ENCODE measurements at places on chromosomes 5 and 9.

DNA sequence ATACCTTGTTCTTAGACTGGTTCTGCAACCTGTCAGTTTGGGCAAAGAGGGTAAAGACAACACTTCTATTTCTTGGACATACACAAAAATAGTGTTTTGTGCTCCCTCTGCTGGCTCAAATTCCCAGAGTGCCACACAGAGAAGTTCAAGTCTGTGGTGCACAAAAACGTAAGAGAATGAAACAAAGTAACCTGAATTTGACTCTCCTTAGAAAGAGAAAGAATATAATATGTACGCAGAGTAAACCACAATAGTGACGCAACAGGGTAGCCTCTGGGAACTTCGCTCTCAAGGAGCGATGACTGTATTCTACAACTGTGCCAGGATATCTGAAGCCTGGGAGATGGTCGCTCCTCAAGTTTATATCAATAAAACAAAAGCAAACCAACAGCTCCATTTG lies 18.5 kb downstream of the DDX31 start:
- DNase-seq = no peak

DNA sequence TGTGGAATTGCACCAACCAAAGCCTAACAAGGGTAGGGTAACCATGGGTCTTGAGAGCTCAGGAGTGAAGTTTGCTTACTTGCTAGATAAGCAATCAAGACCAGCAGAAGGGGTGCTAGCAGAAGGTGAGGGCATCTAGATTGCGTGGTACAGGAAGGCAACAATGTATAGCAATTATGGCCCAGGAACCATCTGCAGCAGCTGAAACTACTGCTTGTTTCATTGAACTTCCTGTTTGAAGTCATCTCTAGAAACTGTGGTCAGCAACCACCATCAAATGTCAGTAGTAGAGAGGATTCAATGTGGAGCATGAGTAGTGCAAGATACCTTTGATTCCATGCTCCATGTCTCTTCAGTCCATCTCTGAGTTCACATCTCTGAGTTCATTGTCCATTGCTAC lies 462.1 kb upstream of the GRAMD2B start:
- DNase-seq = no peak

DNA sequence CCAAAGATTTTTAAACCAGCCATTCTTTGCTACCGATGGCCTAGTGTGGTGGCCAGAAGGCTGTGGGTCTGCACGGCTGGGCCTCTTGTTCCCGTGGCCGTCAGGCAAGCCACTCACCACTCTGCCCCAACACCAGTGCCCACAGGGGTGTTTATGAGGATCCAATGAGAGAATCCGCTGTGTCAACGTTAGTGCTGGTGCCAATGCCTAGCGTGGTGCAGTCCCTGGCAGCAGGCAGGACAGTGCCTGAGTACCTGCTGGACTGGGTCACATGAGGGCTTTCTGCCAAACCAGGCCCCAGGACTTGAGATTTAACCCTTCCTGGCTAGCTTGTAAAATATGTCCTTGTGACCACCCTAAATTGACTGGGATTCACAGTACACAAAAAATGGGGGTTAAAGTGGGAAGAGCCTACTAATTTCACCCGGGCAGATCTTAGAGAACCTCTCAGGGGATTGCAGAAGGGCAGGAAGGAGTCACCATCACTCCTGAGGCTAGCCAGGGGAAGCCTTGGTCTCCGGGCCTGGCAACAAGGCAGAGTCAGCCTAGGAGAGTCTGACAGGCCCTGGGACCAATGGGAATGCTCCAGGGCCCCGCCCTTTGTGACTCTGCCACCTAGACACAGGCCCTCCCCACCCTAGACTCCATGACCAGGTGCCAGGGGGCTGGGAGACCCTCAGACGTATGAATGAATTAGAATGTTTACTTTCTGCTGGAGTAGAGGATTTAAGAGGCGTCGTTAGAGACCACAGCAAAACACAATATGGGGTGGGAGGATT lies 63.2 kb upstream of the FSTL4 start:
- no peak for DNase-seq

DNA sequence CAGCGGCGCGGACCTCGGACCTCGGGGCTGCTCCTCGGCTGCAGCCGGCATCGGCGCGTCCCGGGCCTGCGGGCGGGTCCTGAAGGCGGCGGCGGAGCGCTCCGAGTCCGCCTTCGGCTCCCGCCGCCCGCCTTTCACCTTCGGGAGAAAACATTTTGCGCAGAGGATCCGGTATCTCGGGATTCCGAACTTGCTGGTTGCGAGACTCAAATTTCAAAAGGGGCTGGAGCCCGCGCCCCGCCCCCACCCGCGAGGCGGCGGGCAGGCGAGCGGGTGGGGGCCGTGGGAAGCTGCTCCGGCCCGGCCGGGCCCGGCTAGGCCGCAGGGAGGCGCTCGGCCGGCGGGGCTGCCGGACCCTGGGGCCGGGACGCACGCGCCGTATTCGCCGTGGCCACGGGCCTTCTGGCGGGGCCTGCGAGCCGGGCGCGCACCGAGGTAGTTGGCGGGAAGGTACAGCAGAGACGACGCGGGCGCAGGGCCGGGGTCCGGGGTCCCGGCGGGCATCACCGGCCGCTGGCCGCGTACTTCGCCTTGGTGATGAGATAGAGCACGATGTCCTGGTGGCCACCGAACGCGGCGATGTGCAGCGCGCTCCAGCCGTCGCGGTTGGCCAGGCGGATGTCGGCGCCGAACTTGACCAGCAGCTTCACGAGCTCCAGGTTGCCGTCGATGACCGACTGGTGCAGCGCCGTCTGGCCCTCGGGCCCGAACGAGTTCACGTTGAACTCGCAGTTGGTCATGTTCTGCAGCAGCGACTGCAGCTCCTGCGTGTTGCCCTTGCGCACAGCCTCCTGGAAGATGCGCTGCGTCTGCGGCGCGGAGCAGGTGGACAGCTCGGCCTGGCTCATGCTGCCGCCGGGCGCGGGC lies 757 bp downstream of the NRARP start:
- no peak for DNase-seq

GRCh38 chr5:2166306-2166978 lies 283.7 kb upstream of the IRX4 start:
- DNase-seq = no peak

- no peak for DNase-seq
These were observed 100.9 kb downstream of the MRPL36 start for GRCh38 chr5:1698589-1699316.

- peak; percentile 4 for DNase-seq
These were observed 2.9 kb upstream of the CNTRL start for GRCh38 chr9:121071756-121072421.

GRCh38 chr5:124102486-124102885 lies 590.5 kb downstream of the CSNK1G3 start:
- DNase-seq = no peak

GRCh38 chr5:170247363-170247762 lies 14.6 kb downstream of the C5orf58 start:
- DNase-seq = no peak
